ENCODE measurements at places on chromosomes 5 and 9.

DNA sequence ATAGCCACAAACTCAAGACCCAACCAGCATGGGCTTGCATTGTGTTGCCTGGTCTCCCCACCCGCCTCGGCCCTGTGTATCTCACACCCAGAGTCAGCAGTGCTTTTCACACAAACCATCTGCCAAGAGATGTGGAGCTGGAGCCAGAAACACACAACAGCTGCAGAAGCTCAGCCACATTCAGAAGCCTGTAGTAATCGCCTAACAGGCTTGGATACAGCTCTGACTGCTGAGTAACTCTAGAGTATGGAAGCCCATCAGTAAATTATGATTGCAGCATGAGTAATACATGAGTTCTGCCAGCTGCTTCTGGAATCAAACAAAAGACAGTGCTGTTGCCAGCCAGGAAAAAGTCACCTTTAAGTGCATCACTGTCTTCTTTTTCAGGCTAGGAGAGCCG is 16.0 kb downstream of the TEK start:
- peak; percentile 73 for DNase-seq

- no peak for DNase-seq
Measured at GRCh38 chr9:23321049-23321448, 505.0 kb downstream of the ELAVL2 start.

- no peak for DNase-seq
Measured at GRCh38 chr5:6181147-6181729, 197.1 kb downstream of the MED10 start.

DNA sequence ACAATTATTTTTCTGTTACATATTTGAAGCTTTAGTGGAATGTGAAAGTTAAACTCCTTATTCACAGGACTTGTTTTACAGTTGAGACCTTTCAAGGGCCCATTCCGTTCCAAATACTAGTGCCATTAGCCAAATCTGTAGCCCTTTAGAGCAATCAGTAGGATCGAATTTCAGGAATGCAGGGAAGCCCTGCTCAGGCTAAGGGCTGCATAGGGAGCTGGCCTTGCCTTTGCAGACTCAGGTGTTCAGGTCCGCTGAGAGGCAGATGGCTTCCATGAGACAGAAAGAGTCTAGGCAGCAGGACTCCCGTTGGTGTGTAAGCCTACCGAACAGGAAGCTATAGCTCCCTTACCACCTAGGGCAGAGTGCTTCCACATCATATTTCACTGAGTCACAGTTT is 150.1 kb upstream of the SLC27A6 start:
- DNase-seq: no peak

Measured in Right ventricle myocardium superior (tissue), 1 donor.